ENCODE measurements at places on chromosomes 5 and 9.

- DNase-seq: no peak
Observed at GRCh38 chr5:99331061-99331460, 402.3 kb upstream of the CHD1 start.

GRCh38 chr9:17005056-17005823 lies 129.6 kb upstream of the CNTLN start:
- DNase-seq: peak; percentile 21

- no peak for DNase-seq
Observed at GRCh38 chr5:37495210-37495609, 116.1 kb downstream of the WDR70 start.

GRCh38 chr5:85000671-85001070 lies 616.0 kb upstream of the EDIL3 start:
- no peak for DNase-seq

DNA sequence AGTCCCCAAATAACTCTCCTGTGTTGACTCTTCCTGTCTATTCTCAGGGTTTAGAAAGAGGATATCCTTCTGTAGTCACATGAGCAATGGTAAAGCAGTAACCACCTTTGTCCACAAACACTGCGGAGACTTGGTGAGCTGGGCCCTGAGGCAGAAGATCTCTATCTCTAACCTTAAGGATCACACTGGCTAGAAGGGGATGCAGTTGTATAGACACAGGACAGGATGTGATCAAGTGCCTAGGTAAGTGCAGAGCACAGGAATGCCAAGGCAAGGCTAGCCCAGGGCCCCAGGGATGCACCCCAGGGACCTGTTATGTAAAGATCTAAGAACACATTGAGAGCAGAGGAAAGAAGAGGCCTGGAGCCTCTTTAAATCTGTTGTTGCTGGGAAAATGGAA lies 610.5 kb downstream of the IRX1 start:
- no peak for DNase-seq

GRCh38 chr5:12177225-12177624 lies 273.0 kb upstream of the CTNND2 start:
- DNase-seq: no peak

DNA sequence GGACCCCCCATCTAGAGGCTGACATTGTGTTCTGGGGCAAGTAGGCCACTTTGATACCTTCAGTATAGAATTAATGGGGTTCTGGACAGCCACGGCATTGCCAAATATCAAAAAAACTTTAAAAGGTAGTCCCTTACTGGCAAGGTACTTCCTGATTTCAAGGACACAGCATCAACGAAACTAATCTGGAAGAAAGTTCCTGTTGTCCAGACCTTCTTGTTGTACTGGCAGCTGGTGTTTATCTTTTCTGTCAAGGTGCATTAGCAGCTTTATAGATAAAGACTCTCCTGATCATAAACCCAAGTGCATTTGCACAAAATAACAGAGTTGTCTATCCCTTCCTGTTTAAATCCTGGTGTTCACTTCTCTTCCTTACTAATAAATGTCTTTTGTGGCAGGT lies 23.7 kb upstream of the GOLGA1 start:
- no peak for DNase-seq

- DNase-seq: no peak
Observed at GRCh38 chr9:73133921-73134407, 17.7 kb upstream of the ANXA1 start.

DNA sequence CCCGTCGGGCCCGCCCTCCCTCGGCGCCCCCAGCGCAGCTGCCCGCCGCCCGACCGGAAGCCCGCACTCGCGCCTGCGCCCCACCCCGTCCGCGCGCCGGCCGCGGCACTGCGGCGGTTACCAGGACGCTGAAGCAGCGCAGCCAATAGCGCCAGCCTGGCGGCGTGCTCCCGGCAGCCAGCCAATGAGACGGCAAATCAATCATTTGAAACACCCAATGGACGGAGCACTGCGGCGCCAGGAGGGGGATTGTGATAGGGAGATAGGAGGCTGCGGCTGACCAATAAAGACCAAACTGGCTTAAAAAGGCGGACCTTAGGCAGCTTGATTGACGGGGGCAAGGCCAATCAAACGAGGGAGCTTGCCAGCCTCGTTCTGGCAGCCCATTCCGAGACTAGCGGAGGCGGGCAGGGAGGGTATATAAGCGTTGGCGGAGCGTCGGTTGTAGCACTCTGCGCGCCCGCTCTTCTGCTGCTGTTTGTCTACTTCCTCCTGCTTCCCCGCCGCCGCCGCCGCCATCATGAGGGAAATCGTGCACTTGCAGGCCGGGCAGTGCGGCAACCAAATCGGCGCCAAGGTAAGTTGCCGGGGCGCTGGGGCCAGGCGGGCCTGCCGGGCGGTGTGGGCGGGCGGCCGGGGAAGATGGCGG lies at the start of gene TUBB4B:
TSS of gene TUBB4B (plus strand) at position 447 of the 649 bp plus-strand sequence. CDS start at position 521, 74 bp downstream.
- peak; percentile 98 for DNase-seq

- no peak for DNase-seq
Observed at GRCh38 chr5:169945831-169946261, 34.4 kb downstream of the INSYN2B start.

GRCh38 chr9:87464110-87464991 lies 33.3 kb upstream of the DAPK1 start:
- DNase-seq: no peak

GRCh38 chr5:138338411-138339090 lies 485 bp downstream of the FAM53C start:
- no peak for DNase-seq

GRCh38 chr9:116157436-116158138 lies 4.0 kb downstream of the PAPPA start:
- DNase-seq: no peak

DNA sequence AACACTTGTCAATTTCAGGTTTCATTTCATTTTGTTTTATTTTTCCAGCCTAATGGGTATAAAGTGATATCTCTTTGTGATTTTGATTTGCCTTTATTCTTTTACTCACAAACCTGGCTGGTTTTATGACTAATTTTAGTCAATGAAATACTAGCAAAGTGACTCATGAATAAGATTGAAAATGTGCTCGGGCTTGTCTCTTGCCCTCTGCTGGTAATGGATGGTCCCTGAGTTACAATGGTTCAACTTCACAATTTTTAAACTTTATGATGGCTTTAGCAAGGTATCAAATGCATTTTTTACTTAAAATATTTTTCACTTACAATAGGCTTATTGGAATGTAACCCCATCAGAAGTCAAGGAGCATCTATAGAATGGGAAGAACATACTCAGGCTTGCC lies 431.4 kb upstream of the CCNG1 start:
- DNase-seq: no peak

- DNase-seq: no peak
Observed at GRCh38 chr9:88697764-88698432, 162.9 kb downstream of the NXNL2 start.

DNA sequence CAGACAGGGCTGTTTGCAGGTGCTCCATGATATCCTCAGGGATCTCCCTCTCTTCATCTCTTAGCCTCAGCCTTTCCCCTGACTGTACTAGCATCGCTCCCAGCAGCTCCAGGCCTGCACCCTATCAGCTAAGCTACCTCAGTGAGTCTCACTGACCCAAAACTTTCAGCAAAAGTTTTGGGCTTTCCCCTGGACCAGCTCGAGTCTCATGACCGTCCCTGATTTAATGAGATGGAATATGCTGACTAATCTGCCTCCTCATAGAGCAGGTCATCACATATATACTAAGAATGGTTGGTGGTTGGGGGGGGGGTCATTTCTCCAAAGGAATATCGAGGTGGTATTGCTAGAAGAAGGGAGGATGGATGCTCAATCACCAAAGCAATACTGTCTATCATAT lies 151.5 kb downstream of the NR3C1 start:
- DNase-seq: no peak

- DNase-seq: no peak
Observed at GRCh38 chr9:27125030-27125429, 16.0 kb downstream of the TEK start.

DNA sequence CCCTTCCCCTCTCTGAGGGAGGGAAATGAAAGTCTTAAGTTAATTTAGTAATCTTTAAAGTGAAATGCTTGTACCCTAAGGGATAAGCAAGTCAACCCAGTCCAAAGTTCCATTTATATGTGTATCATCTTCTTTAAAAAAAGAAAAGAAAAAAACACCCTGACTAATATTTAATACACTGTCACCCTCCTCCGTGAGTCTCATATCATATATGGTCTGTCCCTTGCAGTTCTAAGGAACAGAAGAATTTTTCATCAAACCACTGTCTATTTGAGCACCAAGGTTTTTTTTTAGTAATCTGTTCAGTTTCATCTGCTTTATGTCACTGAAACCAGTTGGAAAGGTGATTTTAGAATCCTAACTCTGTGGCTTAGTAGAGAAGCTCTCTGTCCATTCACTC lies 15.2 kb downstream of the TNIP1 start:
- no peak for DNase-seq

DNA sequence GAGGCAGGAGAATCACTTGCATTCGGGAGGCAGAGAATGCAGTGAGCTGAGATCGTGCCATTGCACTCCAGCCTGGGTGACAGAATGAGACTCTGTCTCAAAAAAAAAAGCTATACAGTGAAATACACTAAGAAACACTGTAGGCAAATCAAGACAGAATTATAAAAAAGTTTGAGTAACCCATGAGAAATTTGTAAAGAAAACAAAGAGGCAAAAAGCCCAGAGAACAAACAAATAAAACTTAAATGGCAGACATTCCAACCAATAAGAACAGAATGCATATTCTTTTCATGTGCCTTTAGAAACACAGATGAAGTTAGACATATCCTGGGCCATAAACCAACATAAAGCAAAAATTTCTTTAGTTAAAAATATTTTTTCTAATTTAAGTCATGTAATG lies 30.6 kb downstream of the ZNF169 start:
- no peak for DNase-seq

- no peak for DNase-seq
Observed at GRCh38 chr9:104836235-104836634, 72.3 kb downstream of the NIPSNAP3B start.

GRCh38 chr5:80309871-80310665 lies 9.7 kb upstream of the SPZ1 start:
- DNase-seq: no peak

DNA sequence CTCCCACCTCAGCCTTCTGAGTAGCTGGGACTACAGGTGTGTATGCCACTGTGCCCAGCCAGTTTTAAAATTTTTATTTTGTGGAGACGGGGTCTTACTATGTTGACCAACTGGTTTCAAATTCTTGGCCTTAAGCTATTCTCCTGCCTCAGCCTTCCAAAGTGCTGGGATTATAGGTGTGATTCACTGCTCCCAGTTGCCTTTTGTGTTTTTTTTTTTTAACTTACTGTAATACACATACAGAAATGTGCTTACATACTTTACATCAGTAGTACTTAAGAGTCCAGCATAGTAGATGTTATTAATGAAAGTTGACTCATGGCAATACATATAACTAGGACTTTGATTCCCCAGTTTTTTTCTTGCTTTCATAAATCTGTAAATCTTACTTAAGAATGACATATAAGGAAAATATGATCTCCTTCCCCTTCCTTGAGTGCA lies 4.7 kb downstream of the MAN2A1 start:
- no peak for DNase-seq

DNA sequence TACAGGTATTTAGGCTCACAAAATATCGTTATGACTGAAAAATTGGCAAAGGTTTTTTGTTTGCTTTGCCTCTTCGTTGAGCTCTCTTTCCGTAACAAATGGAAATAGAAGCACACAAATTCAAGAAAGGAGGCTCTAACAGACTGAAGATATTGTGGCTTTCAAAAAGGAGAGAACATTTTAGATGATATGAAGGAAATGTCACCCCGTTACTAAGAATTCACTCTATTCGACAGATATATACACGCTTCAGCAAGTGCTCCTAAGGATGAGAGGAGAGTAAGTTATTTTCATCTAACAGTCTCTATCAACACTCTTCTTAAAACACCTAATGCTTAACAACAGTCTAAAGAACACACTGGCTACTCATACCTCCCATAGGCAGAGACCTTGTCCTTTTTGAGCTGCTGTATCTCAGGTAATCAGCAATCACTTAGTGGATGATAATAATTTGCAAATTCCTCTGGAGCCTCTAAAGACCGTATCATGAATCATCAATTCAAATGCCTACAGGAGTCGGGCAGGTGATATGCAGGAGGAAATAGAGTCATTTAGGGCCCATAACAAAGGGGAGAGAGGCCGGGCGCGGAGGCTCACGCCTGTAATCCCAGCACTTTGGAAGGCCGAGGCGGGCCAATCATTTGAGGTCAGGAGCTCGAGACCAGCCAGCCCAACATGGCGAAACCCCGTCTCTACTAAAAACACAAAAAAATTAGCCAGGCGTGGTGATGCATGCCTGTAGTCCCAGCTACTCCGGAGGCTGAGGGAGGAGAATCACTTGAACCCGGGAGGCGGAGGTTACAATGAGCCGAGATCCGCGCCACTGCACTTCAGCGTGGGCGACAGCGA lies 1.4 kb upstream of the HSDL2 start:
- DNase-seq: no peak

- no peak for DNase-seq
Observed at GRCh38 chr5:136484808-136485325, 119.5 kb upstream of the TRPC7 start.

DNA sequence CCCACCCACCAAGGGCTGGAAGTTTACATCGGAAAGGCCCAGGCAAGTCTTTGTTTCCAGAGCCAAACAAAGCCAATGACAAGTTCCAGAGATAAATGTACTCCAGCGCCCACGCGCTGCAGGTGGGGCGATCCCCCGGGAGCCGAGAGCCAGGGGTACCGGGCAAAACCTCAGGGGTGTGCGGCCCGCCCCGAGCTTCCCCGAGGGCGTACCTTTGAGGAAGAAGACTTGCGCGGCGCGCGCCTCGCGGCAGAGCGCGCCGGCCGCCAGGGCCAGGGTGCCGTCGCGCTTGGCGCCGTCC lies 671 bp downstream of the DUSP1 start:
- DNase-seq: no peak

GRCh38 chr9:34862836-34863235 lies 95.2 kb upstream of the PHF24 start:
- no peak for DNase-seq

- DNase-seq: no peak
Observed at GRCh38 chr5:172186114-172186695, 1.8 kb downstream of the STK10 start.

GRCh38 chr5:26259081-26259480 lies 779.3 kb downstream of the CDH9 start:
- no peak for DNase-seq

- no peak for DNase-seq
Observed at GRCh38 chr9:98826716-98827115, 19.2 kb downstream of the GALNT12 start.

DNA sequence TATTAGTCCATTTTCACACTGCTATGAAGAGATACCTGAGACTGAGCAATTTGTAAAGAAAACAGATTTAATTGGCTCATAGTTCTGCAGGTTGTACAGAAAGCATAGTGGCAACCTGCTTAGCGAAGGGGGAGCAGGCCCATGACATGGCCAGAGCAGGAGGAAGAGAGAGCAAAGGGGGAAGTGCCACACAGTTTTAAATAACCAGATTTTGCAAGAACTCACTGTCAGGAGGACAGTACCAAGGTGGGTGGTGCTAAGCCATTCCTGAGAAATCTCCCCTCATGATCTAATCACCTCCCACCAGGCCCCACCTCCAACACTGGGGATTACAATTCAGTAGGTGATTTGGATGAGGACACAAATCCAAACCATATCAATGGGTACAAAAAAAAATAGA lies 16.8 kb upstream of the PCSK5 start:
- DNase-seq: no peak

All from HEK293T (cell line).